ENCODE measurements at places on chromosomes 5 and 9.

GRCh38 chr5:75671506-75671905 is 45.7 kb downstream of the POC5 start:
- no peak for DNase-seq

DNA sequence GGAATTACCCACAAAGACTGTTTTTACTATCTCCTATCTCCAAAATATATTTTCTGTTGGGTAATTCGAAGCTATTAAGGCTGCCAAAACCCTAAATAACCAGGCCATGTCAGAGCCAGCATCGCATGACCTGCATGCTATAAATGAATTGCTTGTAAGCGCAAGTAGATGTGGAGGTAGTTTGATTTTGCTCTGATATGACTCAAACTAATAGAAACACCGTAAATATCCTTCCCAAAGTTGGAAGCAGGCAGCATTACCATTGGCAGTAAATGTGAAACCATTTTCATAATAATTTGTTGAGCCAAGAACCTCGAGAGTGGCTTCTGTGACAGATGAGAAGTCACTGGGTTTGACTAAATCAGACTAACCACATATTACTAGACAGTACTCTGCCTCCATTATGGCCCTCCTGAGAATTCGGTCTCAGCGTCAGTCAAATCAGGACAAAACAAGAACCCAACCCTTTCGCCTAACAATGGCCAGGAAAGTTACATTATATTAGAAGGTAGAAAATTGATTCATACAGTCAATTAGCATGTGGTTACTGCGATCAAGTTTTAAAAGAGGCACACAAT is 289.8 kb downstream of the SPOCK1 start:
- no peak for DNase-seq

GRCh38 chr5:170945275-170945674 is 83.5 kb downstream of the RANBP17 start:
- no peak for DNase-seq

- no peak for DNase-seq
Measured at GRCh38 chr5:129746876-129747275, 1.0 kb upstream of the MINAR2 start.

DNA sequence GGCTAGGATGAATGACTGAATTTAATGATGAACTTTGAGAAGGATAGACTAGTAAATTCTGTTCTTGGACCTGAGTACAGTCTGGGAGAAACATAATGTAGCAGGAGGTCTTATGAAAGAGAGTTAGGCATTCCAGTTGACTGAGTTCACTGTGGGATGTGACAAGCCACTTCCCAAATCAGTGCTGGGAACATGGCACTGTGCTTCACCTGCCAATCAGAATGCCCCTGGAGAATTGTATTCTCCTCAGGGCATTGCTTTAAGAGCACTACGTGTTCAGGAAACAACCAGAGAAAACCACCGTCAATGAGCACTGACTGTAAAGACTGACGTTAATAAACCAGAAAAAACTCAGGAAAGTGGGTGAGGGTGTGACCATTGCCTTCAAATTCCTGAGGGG is 1.2 kb downstream of the CCDC107 start:
- no peak for DNase-seq

GRCh38 chr5:175862131-175863012 is 9.0 kb upstream of the CPLX2 start:
- DNase-seq, result no peak

GRCh38 chr5:154193701-154194121 is 3.2 kb downstream of the GALNT10 start:
- DNase-seq, result no peak

GRCh38 chr5:69238760-69239251 is 4.1 kb downstream of the CDK7 start:
- no peak for DNase-seq
